Activated CD4-positive, alpha-beta T cell treated with anti-CD3 and anti-CD28 coated beads for 1 hour (primary cell): ENCODE measurements at places on chromosomes 7 and 10.

DNA sequence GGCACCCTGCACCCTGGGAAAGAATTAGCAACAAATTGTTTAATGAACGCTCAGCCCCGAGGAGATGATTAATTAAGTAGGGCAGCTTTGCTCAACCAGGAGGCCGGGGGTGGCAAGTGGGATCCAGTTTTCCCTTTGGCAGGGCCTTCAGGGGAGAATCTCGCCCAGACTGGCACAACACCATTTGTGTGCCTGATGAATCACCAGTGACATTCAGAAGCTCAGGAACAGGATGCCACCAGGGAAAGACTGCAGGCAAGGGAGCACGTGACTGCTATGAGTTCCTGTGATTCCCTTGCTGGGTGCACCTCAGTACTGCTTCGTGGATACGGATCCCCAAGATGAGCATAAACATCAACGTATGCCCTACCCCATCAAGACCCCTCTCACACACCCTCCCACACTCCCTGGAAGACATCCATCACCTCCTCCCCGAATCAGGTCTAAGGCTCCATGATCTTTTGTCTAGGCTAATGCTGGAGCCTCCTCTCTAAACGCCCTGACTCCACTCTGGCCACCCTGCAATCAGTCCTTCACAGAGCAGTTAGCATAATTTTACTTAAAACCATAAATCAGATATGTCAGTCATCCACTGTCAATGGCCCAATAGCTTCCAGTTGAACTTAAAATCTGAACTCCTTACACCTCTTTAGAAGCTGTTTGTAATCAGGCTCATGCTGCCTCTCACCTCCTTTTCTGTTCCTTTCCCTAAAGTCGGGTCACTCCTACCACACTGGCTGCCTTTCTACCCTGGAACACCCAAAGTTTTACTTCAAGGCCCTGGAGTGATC is 109.2 kb upstream of the AGK start:
- DNase-seq = no peak

DNA sequence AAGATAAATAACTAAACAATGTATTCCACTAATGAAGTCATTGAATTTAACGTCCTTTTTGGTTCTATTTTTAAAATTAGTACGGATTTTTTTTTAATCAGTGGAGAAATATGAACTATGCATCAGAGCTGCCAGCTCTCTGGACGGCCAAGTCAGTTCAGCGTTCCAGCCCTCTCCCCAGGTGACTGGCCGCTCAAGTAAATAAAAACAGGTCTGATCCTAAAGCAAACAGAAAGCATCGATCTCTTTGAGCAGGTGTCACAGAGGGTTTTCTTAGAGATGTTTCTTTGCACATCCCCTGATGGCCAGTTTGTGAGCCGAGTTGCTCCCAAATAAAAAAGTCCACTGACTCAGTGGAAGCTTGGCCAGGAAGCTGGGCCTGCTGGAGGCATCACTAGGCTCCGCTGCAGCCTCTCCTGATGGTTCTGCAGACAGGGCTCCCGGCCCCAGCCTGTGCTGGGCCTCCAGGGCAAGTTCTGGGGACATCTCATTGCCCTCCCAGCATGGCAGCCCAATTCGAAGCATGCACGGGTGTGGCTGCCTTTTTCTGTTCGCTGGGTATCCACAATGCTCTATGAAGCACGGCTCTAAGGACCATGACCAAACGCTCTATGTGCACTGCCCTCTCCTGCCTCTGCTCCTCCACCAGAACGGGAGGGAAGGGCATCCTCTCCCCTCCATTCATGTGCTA is 74.7 kb upstream of the PPP2R2D start:
- DNase-seq = no peak

DNA sequence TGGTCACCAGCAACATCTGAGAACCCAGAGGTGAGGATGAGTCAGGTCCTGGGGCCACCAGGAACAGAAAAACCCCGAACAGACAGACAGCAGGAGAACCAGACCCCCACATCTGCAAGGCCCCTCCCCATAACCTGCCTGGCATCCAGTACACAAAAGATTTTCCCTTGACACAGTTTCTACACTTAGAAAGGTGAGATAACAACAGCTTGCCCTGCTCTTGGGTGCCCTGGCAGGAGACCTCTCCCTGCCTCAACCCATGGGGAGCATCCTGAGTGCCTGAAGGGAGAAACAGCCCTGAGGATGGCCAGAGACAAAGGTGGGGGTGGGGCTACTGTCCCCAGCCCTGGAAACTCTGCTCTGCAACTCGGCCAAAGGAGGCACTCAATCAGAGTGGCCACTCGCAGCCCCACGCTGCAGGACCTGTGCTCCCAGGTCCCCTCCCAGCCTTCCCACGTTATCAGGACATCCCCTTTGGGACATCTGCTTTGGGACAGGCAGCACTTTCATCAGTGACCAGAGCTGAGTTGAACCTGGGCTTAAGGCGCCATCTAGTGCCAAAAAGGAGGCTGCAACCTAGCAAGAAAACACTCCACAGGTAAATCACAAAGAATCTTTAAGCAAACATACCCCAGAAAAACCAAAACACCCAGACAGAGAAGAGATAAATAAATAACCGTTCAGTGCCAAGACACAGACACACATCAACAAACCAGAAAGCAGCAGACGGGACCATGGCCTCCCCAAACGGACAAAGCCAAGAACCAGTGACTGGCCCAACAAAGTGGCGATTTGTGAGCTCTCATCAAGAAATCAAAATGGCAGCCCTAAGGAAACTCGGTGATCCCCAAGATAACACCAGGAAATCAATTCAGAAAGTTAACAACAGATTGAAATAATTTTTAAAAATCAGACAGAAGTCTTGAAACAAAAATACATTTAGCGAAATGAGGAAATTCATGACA is 233.7 kb downstream of the PTPRN2 start:
- DNase-seq = no peak

DNA sequence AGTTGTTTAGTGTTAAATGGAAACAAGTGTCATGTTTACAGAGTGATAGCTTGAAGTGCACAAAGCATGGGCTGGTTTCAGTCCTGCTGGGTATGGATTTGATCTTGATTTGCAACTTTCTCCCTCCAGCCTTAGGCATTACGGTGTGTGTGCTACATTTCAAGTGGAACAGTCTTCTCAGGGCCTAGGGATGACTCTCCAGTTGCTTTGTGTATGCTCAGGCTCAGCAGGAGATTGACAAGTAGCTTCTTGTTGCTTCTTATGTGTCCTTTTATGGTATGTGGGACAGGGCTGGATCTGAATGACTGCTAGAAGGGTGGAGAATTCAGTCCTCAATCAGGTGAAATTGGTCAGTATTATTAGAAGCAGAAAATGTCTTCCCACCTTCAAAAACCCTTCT is 51.3 kb upstream of the PLEKHA1 start:
- DNase-seq = no peak

GRCh38 chr7:139870380-139870779 is 41.3 kb downstream of the TBXAS1 start:
- no peak for DNase-seq

GRCh38 chr10:128540128-128540762 is 414.0 kb upstream of the MKI67 start:
- DNase-seq = no peak

- no peak for DNase-seq
Observed at GRCh38 chr10:27783660-27784059, 38.0 kb upstream of the MKX start.

DNA sequence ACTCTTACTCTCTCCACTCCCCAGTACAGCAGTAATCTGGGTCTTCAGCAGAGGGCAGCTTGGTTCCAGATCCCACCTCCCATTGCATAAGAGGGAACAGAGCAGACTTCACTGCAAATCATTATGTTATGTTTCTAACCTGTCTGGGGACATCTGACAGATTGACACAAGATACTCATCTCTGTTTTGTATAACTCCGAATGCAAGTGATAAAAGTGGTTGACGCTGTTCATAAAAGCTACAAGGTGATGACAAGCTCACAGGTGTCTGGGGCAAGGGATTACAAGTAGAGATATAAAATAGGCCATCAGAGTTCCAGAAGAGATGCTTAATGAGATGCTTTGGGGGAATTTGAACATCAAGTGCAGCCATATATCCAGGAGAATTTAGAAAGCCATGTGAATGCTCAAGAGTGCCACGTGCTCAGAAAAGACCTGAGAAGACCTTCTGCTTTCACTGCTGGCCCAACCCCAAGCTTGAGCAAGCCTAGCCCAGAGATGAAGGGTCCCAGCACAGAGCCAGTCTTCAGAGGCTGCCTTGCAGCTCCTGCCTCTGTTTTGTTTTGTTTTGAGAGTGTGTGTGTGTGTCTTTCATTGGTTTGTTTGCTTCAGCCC is 80.6 kb downstream of the VSTM2A start:
- DNase-seq = no peak

GRCh38 chr10:7417807-7418206 is 7.0 kb upstream of the SFMBT2 start:
- DNase-seq = no peak

- no peak for DNase-seq
Observed at GRCh38 chr10:102585026-102585425, 59.3 kb upstream of the TRIM8 start.
